ENCODE measurements at places on chromosomes 4 and X. TPM values are rescaled to one million over a fixed set of nuclear protein-coding genes. Genes with fewer than 3 reads are reported as not detected.

The TKTL2 gene
- total RNA-seq, result not detected

DNA sequence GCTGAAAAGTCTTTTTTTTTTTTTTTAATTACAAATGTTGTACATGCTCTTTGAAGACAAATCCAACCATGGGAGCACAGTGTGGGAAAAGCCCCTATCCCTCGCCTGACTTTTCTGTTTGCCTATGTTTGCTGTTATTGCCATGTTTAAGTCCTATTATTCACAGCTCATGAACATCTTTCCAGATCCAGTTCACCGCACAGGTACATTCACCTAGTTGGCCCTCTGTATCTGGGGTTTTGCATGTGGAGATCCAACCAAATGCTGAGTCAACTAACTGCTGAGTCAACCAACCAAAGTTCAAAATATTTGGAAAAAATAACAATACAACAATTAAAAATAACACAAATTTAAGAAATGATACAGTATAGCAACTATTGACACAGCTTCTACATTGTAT lies 100.1 kb upstream of the CLNK start:
- no peak for DNase-seq

- DNase-seq, result no peak
Observed at GRCh38 chrX:115023139-115023538, 5.7 kb upstream of the IL13RA2 start.

- no peak for DNase-seq
Observed at GRCh38 chr4:110135523-110135922, 62.9 kb downstream of the ELOVL6 start.

GRCh38 chr4:81356621-81357020 lies 115.1 kb downstream of the RASGEF1B start:
- no peak for DNase-seq

DNA sequence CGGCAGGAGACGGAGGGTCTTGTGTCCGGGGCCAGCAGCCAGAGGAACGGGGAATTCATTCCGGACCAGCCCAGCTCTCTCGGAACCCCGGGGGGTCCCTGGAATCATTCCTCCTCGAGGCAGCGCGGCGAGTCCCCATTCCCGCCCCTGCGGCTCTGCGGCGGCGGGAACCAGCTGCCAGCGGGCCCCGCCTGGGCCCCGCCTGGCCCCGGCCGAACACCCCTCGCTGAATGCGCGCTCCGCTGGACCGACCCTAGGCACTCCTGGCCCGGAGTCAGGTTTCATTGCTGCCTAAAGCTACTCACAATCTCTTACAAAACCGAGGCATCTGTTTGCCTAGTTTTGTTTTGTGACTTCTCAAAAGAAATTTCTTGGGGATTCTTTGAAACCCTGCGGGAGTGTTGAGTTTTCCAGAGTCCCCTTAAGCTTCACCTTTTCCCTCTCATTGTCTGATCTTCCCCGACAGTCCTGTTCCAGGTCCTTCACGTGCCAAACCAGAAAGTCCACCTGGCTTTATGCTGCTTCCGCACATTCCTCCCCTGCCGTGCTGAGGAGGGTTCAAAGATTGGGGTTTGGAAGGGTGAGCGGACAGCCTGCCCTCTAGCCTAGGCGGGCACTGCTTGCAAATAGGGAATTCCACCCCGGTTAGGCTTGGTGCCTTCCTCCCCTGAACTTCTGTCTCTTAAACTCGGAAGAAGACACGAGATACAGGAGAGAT lies 789 bp downstream of the ARHGAP10 start:
- no peak for DNase-seq

The FDCSP gene
- not detected for total RNA-seq

The TLR8 gene
- total RNA-seq, result not detected

DNA sequence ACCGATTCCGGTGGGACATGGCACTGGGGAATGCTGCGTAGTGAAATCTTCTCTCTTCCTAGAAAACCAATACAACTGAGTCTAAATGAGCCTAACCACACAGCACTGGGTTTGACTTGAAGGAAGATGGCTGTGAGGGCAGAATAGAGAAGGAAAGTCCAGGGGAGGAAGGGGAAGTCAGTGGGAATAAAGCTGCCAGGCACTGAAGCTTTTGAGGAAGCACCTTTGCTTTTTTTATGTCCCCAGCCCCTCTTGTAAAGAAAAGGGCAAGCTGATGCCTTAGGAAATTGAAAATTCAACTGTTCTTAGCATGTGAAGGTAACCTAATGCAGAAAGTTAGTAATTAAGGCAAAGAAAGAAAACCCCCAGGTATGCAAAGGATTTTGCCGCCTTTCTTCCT lies 20.6 kb downstream of the MED28 start:
- no peak for DNase-seq

DNA sequence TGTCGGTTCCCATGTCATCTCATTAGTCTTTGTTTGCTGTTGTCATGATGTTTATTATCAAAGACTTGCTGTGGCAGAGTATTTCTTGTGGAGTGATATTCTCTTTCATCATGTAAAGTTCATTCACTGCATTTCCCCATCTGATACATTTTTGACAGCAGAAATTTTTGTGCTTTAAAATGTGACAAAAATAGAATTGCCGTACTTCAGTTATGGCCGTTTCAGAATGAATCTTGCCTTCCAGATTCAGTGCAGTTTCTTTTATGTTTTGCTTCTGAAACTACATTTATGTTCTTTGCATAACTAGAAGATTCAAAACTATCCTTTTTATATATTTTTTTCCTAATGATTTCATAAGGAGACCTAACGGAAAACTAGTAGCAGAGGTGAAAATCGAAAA lies 10.0 kb downstream of the CSTF2 start:
- no peak for DNase-seq

DNA sequence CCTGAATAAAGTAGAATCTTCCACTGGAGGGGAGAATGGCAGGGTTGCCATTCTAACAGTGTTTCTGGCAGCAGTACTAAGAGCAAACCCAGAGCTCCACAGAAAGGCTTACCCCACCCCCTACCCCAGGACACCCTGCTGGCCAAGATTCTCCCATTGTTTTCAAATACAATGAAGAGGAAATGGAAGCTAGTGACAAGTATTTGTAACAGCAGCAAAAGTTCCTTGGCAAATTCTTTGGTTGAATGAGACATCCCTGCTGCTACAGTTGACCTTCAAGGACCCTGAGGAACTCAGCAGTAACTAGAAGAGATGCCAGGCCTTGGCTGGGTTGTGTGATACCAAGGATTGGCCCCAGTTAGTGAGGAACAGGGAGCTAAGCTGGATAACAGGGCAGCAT lies 124.2 kb upstream of the DGKK start:
- DNase-seq, result no peak

The MAGEA11 gene
- total RNA-seq, result not detected

- no peak for DNase-seq
Observed at GRCh38 chrX:139554376-139554775, 23.8 kb downstream of the F9 start.

- DNase-seq, result no peak
Observed at GRCh38 chr4:80229590-80229989, 32.3 kb downstream of the PRDM8 start.

DNA sequence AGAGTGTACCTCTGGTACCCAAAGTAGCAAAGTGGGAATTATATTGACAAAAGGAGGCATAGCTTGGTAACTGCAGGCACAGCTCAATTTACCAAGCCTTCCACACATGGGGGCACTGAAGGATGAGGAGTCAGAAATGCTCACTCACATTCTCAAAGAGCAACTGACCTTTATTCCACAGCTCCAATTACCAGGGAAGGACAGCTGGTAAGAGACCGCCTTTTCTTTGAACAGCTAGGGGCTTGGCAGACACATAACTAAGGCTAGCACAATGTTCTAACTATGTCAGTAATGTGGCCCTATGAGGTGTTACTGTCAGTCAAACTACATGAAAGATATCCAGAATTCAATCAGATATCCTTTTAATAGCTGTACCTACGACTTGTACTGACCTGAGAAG lies 20.5 kb upstream of the STS start:
- no peak for DNase-seq

GRCh38 chr4:80134936-80135701 lies 62.1 kb upstream of the ANTXR2 start:
- DNase-seq, result no peak

DNA sequence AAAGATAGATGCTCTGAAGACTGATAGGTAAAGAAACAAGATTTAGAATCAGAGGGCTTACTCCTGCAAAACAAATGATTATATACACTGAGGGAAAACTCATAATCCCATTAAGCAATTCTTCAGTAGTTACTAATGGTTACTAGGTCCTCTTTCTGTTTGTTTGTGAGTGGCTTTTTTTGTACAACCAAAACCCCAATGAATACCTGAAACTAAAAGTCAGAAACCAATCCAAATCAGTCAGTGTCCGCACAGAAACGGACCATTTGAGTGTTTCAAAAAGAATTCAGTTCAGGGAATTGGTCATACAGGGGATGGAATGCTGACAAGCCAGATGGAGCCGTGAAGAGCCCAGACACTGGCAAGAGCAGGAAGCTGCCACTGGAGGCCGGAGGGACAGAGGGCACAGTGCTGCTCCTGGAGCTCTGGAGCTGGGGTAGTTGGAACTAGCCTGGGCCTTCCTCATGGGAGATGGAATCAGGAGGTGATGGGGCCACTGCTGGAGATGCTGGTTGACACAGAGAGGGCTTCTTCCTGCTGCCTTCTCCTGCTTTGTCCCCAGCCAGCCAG lies 31.9 kb downstream of the SETD7 start:
- no peak for DNase-seq

- DNase-seq, result peak; percentile 28
Observed at GRCh38 chrX:134599184-134599914, 58.9 kb downstream of the PLAC1 start.

The ARX gene
- total RNA-seq, result not detected

- DNase-seq, result no peak
Observed at GRCh38 chr4:11548597-11549082, 119.9 kb upstream of the HS3ST1 start.

Data from activated naive CD4-positive, alpha-beta T cell treated with anti-CD3 and anti-CD28 coated beads, Interleukin-2, amount 50 U/mL, for 72 hours (primary cell).